Activated CD8-positive, alpha-beta memory T cell treated with anti-CD3 and anti-CD28 coated beads for 48 hours (primary cell): ENCODE measurements at places on chromosomes 2 and 18.

GRCh38 chr2:233746475-233747282 lies 13.4 kb upstream of the UGT1A1 start:
- DNase-seq, result no peak

GRCh38 chr2:181007086-181007837 lies 26.9 kb downstream of the UBE2E3 start:
- DNase-seq, result no peak

DNA sequence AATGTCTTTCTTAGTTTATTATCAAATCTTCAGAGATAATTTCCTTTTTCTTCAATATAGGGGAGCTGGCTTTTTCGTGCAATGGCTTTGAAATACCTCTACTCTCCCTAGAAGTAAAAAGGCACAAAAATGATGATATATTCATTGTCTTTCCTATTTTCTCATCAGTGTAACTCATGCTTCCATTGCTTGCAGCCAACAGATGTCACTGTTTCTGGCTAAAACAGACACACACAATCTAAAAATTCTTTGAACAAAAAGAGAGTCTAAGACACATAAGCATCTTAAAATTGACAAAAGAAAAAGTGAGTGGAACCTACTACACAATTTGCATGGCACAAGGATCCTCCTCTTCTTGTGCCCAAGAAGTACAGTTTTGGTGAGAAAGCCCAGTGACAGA lies 448.7 kb upstream of the VRK2 start:
- no peak for DNase-seq

DNA sequence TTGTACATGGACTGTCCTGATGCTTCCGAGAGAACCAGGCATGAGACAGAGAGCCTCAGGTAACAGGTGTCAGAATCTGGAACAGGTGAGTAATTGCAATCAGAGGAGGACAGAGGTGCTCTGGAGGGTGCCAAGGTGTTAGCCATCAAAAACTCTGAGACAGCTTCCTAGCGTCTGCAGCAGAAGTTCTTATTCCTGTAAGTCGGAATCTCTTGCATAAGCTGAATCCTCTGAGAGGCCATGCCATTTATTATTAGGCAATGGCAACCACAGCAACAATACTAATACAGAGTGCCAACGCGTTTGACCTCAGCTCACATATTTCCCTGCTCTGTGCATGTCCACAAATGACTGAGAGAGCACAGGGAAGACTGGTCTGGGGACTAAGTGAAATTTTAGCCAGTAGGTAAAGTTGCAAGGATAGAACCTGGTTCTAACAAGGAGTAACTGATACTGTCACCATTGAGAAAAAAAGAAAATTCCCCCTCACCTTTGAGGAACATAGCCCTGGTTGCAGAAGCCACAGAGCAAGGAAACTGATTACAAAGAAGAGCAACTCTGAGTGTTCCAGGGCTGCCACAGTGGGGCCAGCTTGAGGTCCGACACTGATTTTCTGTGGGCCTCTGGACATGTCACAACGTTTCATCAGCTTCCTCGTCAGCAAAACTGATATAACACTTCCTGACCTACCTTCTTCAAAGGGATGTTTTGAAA lies 55.1 kb upstream of the ACSL3 start:
- DNase-seq, result no peak

- no peak for DNase-seq
Observed at GRCh38 chr2:232265329-232265728, 113.2 kb upstream of the ALPP start.

DNA sequence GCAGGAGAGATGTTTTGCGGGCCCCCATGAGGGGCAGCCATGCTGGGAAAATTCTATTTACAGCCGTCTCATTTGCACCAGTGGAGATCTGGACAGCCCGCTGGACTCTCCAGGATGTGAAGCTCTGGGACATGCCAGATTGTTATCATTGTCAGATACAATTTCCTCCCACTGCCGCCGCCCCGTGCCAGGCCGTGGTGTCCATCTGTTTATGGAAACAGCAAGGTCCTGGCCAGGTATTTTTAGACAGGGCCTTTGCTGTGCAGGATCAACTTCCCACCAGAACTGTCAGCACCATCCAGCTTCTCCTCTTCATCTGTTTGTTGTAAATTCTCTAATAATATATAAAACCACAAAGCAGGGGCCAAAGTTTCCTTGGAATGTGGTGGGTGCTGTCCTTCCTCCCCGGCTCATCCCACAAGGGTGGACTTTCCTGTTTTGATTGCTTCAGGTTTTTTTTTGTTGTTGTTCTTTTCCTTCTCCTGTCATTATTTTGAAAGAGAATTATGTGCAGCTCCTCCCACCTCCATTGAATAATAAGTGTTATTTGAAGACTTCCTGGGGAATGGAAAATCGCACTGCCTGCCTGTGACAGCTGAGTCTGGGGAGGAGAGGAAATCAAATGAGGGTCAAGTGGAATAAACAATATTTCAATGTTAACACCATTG lies 398.1 kb downstream of the TNS1 start:
- no peak for DNase-seq

DNA sequence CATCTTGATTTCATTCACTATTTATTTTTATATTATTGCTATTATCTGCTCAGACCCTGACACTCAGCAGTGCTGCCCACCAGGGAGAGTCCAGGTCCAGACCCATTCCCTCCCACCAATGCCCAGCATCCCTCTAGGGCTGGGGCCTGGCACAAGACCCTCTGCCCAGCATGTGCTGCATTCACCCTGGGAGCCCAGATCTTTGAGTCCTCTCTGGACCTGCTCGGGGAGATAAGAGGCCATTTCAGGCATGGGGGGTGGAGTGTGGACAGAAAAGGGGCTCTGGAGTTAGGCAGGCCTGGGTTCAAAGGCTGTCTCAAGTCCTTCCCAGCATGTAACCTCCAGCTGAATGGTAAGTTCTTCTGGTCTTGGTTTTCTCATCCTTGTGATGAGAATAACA lies 209.6 kb downstream of the CYP26B1 start:
- DNase-seq, result no peak

- DNase-seq, result no peak
Observed at GRCh38 chr2:33033606-33034081, 86.9 kb downstream of the LTBP1 start.

DNA sequence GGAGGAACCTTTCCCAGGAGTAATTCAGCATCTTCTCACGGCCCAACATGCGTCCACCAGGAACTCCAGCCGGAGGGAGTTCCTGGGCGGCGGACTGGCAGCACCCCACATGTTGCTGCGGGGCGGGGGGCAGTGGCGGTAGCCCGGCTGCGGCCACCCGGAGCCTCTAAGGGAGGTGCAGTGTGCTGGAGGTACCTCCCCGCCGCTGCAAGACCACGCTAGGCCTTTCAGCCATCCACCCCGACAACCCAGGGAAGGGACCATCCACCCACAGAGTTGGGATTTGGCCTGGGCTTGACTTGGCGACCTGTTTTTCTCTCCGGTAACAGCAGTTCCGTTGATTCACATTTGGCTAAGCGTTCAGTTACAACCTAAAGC lies 625 bp downstream of the LYPD6 start:
- DNase-seq, result no peak

GRCh38 chr2:6071519-6071918 lies 379.3 kb downstream of the SOX11 start:
- DNase-seq, result no peak

DNA sequence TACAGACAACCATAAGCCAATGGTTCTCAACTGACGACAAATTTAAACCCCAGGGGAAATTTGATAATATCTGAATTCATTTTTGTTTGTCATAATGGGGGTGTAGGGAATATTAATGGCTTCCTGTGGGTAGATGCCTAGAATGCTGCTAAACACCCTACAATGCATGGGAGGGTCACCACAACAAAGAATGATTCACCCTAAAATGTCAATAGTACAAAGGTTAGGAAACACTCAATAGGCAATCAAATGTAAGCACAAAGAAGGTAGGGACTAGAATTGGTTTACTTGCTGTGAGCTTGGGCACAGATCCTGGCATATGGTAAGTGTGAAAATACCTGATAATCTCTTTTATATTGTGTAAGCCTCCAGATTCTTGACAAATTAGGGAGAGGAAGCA lies 20.1 kb upstream of the FANCL start:
- no peak for DNase-seq

DNA sequence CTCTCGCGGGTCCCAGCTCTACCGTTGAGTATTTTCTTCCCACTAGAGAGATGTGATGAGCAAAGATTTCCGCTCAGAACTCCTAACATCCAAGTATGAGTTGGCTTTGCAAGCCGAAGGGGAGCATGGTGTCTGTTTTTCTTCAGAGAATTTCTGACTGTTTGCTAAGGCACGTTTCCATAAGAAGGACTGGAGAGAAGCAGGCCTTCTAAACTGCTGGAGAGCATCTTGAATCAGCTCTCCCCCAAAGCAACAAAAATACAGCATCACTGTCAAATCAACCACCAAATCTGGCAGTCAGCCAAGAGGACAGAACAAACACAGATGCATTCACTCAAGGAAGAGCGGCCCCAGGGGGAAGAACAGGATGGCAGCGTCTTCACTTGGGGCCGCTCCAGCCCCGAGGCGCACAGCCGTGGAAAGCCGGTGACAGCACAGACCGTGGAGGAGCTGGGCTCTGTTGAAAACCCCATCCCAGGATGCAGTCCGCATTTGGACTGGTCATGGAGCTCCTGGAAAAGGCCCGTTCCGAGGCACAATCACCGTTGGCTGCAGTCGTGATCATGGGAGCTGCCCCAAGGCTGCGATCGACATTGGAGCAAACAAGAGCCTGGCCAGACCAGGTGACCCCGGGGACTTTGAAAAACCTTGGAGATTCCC lies 101.4 kb downstream of the NFATC1 start:
- DNase-seq, result no peak

DNA sequence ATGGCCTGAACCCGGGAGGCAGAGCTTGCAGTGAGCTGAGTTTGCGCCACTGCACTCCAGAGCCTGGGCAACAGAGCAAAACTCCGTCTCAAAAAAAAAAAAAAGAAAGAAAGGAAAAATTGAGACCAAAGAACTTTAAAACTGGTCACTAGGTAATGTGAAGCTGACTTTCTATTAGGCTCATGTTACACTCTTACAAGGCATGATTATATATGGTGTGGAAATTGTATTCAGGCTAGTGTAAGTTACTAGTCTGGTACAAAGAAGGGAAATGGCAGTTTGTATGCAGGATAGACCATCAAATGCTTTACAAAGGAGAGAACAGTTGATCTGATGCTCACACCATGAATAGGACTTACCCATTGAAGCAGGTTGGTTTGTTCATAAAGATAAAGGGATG lies 35.4 kb upstream of the ARMC9 start:
- no peak for DNase-seq

DNA sequence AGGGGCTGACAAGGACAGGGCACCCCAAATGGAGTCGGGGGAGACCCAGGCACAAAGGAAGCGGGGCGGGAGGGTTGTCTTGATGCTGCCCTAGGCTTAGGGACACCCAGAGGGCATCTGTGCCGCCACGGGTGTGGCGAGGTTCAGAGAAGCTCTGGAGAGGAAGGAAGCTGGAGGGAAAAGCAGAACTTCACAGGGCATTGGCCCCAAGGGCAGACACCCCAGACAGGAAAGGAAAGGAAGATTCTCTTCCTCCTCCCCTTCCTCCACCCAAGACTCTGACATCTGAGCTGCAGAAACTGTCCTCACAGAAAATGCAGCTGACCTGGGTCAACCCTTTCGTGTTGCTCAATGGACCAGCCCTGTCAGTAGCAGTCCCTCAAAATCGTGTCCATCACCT lies 25.6 kb downstream of the DNMT3A start:
- no peak for DNase-seq

GRCh38 chr2:165572151-165572550 lies 102.7 kb downstream of the CSRNP3 start:
- no peak for DNase-seq

DNA sequence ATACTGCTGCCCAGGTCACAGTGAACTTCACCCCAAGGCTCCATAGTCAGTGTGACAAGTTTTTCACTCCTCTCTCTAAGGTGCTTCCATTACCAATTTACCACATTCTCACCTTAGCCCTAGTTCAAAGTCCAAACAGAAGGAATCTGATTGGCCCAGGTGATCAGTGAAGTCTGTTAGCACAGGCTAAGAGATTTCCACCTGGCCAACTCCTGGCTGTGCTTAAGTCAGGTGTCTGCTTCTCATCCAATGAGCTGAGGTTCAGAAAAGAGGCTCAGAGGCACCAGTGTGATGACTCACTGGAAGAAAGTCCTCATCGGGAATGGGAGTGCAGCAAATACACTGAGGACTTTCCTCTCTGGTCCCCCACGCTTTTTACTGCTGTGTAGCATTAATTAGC lies 164.4 kb upstream of the MGAT5 start:
- no peak for DNase-seq

- peak; percentile 22 for DNase-seq
Observed at GRCh38 chr18:13218368-13218991, at the start of gene LDLRAD4. Gene LDLRAD4, plus strand, starts transcription at chr18:13218760.

DNA sequence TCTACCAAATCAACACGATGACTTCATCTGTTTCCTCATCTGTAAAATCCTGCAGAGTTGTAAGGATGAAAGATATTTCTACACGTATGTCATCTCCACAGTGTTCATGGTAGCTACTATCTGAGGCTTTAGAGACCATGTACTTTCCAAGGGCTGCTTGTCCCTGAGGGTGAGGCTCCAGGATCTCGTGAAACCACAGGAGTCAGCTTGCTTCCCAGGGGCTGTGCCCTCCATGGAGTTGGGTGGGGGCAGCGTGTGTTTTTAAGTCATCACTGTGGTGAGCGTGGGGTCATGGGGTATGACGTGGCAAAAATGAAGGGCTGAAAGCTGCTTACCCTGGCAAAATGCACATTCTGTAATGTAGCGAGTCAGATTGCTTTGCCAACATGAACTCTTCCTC lies 81.6 kb downstream of the ASAP2 start:
- DNase-seq, result no peak

GRCh38 chr2:99571533-99571932 lies 81.7 kb upstream of the REV1 start:
- DNase-seq, result no peak

DNA sequence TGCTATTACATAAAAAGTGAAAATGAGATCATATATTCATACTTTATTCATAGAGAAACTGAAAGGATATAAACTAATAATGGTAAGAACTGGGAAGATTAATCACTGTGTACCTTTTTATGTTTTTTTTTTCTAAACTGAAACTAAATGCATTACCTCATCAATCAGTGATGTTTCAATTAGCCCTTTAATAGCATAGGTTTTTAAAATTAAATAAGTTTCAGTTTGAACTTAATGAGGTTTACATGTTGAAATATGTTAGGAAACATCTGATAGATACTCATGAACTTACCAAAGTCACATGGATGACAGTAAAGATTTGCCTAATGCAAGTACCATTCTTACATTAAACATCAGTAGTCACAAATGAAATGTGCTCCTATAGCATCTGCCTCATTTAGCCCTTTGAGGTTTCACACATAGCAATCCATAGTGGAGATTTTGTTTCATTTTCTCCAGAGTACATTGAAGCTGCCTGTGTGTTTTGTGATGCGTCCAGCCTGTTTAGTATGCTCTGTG lies 8.9 kb downstream of the MAPRE2 start:
- no peak for DNase-seq
